ENCODE measurements at places on chromosomes 2 and 18.

DNA sequence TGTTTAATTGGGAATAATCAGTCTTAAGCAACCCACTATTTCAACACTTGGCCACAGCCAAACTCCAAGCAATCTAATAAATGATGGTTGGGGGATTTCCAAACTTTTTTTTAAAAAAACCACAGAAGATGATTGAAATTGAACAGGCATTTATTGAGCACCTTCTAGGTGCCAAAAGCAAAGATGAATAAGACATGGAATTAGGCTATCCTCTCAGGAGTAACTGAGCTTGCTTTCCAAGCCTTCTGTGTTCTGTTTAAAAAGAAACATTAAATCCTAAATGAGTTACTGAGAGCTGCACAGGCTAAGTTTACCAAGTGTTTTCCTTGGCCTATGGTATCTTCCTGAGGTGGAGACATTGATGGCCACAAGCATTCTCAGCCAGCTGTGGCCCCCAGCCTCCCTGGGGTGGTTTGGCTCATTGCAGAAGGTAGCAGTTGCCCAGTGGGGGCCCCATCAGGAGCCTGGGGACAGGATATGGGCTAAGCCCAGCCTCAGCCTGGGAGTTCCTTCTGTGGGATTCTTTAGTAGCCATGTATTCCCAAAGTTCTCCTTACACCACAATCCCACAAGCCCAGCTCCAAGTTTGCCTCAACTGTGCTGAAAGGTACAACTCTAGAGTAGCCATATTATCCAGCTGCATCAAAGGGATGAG is 174.3 kb downstream of the C1D start:
- DNase-seq = no peak

DNA sequence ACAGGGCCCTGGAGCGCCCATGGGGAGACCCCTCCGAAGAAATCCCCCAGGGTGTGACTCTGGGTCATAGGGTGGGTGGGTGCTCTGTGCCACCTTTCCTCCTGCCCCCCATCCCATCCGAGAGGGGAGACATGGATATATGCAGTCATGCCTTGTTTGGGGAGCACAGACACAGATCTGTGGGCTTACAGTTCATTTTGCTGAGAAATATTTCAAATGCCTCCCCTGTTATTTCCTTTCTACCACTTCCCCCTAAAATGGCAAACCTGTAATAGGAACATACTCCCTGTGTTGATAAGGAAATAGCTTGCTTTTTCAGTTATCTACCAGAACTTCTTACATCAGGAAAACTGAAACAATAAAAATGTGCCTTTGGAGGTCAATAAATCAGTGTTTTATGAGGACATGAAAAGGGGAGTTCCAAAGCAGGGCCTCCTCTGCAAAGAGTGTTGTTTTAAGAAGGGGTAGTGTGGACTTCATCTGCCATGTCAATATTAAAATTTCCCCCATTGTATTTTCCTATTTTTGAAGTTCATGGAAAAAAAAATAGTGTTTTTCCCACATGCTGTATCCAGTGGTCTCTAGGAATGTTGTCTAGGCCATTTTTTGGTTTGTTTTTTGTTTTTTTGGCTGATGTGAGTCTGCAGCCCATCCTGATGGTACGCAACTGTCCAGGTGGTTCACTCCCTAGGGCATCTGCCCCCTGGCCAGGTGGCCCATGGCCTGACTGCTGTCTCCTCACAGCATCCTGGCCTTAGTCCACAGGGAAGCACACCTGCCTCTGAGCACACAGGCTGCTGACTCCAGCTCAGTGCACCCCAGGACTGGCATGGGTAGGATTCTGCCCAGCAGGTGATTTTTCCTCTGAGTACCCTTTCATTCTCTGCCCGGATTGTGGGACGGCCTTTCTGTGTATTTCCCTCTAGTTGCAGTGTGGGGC is 3.7 kb downstream of the TNFRSF11A start:
- DNase-seq = no peak

DNA sequence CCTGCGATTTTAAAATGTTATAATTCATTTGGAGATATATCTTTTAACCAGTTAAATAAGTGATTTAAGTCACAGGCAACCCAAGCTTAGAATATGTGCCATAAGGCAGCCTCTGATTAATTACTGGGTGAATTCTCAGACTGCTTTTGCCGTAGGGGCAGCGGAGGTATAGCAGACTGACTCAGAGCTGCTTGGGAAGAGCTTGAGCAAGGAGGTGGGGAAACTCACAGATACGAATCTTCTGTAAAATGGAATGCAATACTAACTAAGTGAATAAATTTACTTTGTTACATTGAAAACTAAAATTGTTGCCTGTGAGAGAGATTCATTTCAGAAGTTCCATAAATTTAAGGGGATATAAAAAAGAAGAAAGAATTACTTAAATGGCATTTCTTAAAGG is 115.4 kb downstream of the KYNU start:
- no peak for DNase-seq

- DNase-seq = no peak
Measured at GRCh38 chr2:100655936-100656534, 93.2 kb downstream of the PDCL3 start.

- DNase-seq = no peak
Measured at GRCh38 chr2:26951236-26951635, 19.2 kb upstream of the MAPRE3 start.

DNA sequence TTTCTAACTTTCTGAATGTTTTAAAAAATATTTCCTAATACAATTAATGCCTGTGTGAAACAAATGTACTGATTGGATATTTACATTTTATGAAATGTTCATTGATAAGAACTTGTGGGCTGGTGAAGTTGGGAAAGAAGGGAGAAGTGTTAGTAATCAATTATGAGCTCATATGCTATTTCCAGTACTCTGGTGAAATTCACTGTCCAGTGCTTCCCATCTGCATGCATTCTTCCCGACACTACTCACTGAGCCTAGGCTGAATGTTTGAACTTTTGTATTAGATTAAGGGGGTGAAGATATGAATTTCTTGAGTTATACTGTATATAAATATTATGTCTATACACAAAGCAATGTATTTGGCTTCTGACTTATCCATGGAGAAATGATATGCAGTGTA is 36.0 kb downstream of the SKA1 start:
- no peak for DNase-seq

DNA sequence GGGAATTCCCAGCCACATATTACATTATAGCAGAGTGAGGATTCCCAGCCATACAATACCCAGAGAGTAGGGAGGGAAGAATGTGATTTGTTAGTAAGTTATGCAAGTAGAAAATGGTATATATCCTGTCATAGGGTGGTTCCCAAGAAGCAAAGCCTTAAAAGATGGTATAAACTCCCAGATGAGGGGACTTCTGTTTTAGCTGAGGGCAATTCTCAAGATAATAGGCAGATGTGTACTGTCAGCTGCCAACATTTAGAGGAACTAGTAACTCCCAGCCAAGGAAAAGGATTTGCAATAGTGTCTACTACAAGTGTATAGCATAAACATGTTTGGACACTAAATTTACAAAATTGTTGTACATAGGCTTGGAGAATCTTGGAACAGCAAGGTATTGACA is 86.5 kb downstream of the XDH start:
- DNase-seq = no peak

- DNase-seq = no peak
Measured at GRCh38 chr18:79765491-79766245, 32.1 kb upstream of the KCNG2 start.

GRCh38 chr2:196191541-196191940 is 20.2 kb upstream of the STK17B start:
- no peak for DNase-seq

DNA sequence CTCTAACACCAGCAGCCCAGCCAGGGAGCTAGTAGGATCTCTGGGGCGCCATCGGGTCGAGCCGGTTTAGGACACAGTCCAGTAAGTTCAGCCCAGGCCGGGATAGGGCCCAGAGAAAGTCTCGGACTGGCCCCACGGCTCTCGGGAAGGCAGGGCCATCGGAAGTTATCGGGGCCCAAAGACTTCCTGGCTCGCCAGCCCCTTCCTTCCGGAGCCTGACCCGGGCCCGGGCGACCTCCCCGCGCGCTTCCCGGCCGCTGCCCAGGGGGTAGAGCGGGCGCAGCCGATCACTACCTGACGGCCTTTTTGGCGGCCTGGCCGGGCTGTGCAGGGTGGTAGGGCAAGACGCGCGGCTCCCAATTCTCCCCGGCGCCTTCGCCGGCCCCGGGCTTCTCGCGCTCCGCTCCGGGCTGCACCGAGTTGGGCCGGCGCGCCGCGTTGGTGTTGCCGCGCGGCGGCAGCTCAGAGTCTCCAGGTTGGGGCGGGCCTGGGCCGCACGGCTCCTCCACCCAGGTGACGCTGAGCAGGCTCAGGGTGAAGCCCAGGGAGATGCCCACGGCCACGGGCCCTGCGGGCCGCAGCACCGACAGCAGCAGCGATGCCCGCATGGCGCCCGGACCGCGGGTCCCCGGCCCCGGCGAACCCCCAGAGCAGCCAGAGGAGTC is 546 bp downstream of the CHPF start:
- DNase-seq = no peak

DNA sequence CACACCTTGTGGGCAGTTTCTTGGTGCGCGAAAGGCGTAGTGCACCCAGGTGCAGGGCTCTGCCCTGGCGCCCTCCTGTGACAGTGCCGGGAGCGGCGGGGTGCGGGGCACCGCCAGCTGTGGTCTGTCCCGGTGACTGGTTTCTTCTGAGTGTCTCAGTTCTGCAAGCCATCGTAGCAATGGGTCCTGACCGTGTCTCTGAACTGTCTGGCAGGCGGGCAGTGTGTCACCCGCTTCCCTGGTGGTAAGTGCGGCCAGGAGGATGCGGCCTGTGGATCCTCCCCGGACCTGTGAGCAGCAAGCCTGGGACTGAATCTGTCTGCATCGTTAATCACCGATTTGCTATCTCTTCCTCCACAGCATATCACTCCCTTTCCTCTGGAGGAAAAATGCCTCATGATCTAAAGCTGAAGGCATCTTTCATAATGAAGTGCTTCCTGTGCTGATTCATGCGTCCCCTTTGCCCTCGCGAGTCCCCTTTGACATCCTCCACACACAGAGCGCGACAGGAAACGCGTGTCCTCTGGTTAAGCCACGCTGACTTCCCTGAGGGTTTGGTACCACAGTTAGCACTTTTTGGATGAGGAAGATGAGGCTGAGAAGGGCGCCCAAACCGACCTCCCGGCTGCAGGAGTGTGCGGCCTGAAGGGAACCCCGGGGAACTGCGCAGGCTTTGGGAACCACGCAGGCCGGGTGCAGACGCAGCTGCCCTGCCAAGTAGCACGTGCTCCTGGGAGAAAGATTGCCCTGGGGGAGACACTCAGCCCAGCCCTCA is 416.0 kb upstream of the HS6ST1 start:
- DNase-seq = no peak

- no peak for DNase-seq
Measured at GRCh38 chr2:192513575-192513974, 318.8 kb upstream of the TMEFF2 start.

DNA sequence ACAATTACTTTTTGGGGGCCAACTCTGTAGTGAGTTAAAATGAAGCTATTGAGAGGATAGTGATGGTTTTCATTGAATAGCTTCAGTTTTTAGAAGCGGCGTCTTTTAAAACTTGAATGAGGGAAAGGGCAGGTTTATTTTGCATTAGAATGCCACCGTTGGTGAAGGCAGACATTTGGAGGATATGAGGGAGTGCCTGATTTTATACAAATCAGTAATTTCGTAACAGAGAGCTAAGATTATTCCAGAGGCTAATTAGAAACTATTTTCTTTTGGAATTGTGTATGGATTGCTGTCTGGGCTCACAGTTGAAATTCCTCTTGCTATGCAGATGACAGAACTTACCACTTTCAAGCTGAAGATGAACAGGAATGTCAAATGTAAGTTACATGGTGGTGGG is 67.6 kb downstream of the ITGB1BP1 start:
- DNase-seq = no peak

GRCh38 chr2:161100211-161100895 is 59.9 kb upstream of the TANK start:
- DNase-seq = no peak

GRCh38 chr2:20215183-20216040 is 9.5 kb downstream of the SDC1 start:
- no peak for DNase-seq

- DNase-seq = no peak
Measured at GRCh38 chr2:138853296-138853695, 73.1 kb upstream of the NXPH2 start.

DNA sequence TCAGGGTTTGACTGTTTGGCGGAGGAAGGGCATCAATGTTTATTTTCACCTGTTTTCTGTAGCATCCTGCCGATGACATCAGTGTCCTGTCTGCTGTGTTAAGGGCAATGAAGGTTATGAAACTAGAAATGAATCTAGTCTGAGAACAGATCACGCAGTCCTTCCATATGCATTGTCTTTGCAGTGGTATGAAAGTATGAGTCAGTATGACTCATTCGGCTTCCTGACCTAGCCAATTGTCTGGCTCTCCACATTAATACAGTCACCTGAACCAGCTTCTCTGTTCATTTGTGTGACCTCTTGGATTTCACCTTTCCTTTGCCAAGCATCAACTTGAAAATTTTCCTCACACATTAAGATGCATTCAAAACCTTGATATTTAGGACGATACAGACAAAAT is 353.8 kb downstream of the RND3 start:
- DNase-seq = no peak

DNA sequence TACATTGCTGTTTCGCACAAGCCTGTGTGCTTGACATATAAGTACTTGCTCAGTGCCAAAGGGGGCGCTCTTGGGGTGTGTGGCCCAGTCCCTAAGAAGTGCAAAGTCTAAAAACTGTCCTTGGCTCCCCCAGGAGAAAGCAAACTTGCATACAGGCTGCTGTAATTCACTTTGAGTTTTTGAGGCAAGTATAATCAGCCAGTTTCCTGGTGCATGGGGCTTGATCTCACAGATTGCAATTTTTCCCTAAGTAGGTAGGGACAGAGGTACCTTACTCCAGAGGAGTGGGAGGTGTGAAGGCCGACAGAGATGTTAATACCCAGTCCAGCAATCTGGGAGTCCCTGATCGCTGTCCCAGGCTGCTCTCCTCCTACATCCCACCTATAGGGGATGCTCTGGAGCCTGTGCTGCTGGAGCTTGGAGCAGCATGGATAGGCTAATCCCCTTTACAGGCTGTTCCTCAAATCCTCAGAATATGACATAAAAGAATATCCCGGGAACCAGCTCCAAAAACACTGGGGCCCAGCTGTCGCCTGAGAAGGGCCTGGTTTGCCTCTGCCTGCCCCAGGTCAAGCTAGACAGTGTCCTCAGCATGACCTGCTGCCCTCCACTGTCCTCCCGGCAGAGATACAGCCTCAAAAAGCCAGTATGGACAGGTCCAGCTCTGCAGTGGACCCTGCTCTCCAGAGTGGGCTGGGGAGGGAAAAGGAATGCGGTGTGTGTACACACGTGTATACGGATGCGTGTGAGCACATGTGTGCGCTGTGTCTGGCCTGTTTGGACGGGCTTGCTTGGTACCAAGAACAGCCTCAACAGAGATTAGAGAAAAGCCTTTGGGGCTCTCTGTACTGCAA is 136.5 kb upstream of the HAAO start:
- DNase-seq = no peak

- no peak for DNase-seq
Measured at GRCh38 chr2:98009887-98010760, 14.4 kb upstream of the TMEM131 start.
